ENCODE measurements at places on chromosomes 4 and X.

DNA sequence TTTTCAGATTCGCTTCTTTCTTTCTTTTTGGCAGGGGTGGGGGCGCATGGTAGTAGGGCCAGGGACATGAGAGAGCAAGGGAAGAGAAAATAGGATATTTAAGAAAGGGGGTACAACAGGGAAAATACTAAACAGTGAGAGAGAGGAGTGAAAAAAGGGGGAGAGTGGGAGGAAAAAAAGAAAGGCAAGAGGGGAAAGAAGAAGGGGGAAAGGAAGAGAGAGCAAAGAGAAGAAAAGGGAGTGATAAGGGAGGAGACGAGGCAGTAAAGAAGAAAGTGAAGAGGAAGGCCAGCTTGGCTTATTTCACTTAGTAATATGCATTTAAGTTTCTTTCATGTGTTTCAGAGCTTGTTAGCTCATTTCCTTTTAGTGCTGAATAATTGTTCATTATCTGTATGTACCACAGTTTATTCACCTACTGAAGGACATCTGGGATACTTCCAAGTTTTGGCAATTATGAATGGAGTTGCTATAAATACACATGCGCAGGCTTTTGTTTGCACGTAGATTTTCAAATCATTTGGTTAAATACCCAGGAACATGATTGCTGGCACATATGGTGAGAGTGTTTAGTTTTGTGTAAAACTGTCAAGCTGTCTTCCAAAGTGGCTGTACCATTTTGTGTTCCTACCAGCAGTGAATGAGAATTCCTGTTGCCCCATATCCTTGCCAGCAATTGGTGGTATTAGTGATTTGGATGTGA is 37.3 kb downstream of the CASP6 start:
- DNase-seq = no peak

GRCh38 chr4:40682290-40683101 is 52.8 kb upstream of the RBM47 start:
- DNase-seq = no peak

DNA sequence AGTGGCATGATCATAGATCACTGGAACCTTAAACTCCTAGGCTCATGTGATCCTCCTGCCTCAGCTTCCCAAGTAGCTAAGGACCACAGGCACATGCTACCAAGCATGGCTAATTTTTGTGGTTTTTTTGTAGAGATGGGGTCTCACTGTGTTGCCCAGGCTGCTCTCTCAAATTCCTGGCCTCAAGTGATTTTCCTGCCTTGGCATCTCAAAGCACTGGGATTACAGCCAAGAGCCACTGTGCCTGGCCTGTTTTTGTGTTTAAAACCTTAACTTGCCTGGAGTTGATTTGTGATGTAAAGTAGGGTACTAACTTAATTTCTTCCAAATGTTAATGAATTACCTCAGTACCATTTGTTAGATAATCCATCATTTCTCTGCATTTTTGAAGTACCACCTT is 22.3 kb downstream of the DLG3 start:
- DNase-seq = no peak

DNA sequence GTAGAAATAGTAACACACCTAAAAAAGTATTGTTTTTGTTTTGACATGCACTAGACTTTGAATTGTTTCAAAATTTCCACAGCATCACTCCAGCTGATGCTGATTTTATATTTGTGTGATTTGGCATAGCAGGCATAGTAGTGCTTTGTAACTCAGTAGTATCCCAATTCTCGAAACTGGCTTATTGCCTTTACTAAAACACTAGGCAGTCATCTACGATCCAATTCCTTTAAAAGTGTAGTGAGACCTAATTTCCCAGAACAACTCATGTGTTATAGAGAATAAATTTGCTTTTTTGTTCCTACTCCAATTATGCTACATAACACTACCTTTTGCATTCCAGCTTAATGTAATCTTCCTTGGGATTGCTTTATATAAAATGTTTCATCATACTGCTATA is 797.7 kb downstream of the ADGRL3 start:
- DNase-seq = no peak

DNA sequence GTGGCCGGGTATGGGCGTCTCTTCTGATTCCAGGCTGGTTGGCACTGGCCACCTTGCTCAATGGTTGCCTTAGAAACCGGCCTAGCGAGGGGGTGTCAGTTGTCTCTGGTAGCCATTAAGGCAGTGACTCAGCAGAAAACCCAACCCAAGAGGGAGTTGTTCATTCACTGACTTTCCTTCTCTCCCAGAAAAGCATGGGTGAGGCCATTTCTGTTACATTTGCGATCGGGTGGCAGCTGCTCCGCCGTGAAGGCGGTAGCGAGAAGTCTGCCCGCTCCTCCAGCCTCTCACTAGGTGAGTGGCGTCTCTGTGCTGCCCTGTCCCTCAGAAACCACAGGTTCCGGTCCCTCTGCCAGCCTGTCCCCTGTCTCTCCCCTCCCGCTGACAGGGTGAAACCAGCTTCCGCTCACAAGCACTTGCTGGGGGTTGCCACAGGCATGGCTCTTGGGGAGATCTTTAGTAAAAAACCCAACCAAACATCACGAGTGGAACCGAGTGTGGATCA is 17.4 kb downstream of the IRAK1 start:
- DNase-seq = no peak

GRCh38 chr4:112523008-112523721 is 7.2 kb upstream of the NEUROG2 start:
- DNase-seq = no peak

Data from activated T-cell treated with anti-CD3 and anti-CD28 coated beads for 24 hours (primary cell).